ENCODE measurements at places on chromosomes 3 and 15. TPM values are rescaled to one million over a fixed set of nuclear protein-coding genes. Genes with fewer than 3 reads are reported as not detected.

DNA sequence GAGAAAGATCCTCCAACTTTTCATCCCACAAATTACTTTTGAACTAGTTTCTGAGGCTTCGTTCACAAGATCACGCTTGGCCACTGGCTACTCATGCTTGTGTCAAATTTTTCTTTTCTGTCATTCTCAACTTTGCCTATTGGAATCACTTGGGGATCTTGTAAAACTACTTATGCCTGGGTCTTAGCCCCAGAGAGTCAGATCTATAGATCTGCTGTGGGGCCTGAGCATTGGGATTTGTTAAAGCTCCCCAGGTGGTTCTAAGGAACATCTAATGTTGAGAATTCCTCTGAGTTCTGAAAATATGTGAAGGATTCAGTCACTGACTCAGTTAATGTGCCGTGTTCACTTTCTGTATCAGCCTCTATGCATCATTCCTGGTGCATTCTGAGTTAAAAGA lies 71.7 kb upstream of the VGLL3 start:
- DNase-seq, result no peak
- no peaks in the 10 kb centered on the region for H3K36me3 ChIP-seq
- H3K27me3 ChIP-seq, result no peaks in the 10 kb centered on the region
- H3K4me1 ChIP-seq, result no peaks in the 10 kb centered on the region
- no peak overlapping the region for H3K4me3 ChIP-seq

GRCh38 chr3:179446501-179446900 lies 4.8 kb downstream of the GNB4 start:
- DNase-seq, result no peak
- no peak overlapping the region for H3K4me3 ChIP-seq
- H3K27me3 ChIP-seq, result no peaks in the 10 kb centered on the region
- peaks cover 19% of the 10 kb centered on the region for H3K4me1 ChIP-seq
- no peaks in the 10 kb centered on the region for H3K36me3 ChIP-seq

GRCh38 chr3:158471639-158472294 lies 99.2 kb upstream of the MLF1 start:
- H3K27me3 ChIP-seq, result no peaks in the 10 kb centered on the region
- no peak for DNase-seq
- no peak overlapping the region for H3K4me3 ChIP-seq
- no peak overlapping the region for H3K27ac ChIP-seq

Gene CADPS
- total RNA-seq, result 36.6 TPM

DNA sequence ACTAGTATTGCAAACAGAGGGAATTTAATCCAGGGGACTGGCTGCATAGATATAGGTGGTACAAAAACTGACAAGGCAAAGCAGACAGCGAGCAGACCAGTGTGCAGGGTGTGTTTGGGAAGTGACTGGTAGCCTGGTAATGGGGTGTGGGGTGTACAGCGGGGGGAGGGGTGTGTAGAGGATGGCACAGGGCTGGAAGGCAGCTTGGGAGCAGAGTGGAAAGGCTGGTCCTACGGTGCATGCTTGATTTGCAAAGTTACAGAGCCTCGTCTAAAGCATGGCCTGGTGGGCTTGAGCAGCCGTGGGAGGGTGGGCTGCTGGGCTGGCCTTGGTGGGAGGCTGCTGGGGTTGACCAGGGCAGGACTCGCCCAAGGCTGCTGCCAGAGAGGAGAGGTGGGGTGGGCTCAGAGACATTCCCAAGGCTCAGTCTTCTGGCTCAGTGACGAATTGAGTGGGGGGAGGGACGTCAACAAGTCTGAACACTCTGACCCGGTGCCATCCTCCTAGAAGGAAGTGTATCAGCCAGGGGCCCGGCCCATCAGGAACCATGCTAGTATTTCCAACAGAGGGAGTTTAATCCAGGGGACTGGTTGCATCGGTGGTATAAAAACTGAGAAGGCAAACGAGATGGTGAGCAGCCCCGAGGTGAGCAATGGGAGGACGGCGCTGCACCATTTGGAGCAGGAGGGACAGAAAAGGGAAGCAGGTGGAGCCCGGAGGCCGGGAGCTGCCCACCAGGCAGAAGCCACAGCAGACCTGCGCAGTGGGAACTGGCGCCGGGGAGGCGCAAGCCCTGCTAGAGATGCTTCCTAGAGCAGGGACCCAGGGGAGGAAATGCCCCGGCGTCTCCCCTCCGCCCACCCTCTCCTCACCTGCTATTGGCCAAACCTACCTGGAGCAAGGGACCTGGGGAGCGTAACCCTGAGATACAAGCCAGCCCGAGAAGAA lies 29.2 kb downstream of the CPN2 start:
- DNase-seq, result no peak
- no peaks in the 10 kb centered on the region for H3K36me3 ChIP-seq
- no peaks in the 10 kb centered on the region for H3K4me1 ChIP-seq
- H3K27ac ChIP-seq, result no peak overlapping the region
- no peaks in the 10 kb centered on the region for H3K27me3 ChIP-seq

DNA sequence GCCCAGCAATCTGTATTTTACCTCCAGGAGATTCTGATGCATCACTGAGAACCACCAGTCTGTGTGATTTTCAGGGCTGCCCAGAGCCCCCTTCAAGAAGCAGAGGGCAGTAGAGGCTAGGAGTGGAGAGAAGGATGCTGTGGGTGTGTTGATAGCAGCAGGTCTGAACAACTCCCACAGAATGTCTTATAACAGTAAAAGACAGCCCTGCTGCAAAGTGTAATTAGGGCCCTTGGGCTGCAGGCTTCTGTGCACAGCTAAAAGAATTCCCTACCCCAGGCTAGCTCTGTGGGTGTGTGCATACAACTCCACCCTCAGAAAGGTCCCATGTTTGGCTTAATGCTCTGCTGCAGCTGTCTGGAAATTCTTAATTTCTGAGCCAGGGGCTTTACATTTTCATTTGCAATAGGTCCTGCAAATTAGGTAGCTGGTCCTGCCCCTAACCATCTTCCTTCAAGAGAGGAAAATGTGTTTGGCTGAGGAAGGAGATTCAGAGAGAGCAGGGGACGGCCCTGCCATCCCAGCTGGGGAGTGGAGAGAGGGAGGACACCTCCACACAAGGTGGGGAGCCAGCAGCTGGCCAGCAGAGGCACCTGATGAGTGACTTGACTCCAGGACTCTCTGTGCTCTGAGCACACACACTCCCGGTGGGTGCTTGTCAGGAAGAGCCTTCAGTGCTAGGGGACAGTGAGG lies 43.2 kb upstream of the RAB6B start:
- no peak for DNase-seq
- H3K27ac ChIP-seq, result no peak overlapping the region
- peaks cover 11% of the 10 kb centered on the region for H3K4me1 ChIP-seq
- no peak overlapping the region for H3K4me3 ChIP-seq
- H3K36me3 ChIP-seq, result no peaks in the 10 kb centered on the region
- H3K27me3 ChIP-seq, result no peaks in the 10 kb centered on the region

Gene HHLA2
- total RNA-seq, result not detected

GRCh38 chr15:55267401-55268175 lies 22.0 kb downstream of the RAB27A start:
- H3K36me3 ChIP-seq, result peaks cover 6% of the 10 kb centered on the region
- no peak for DNase-seq
- no peaks in the 10 kb centered on the region for H3K4me1 ChIP-seq
- no peak overlapping the region for H3K4me3 ChIP-seq
- H3K27ac ChIP-seq, result no peak overlapping the region
- no peaks in the 10 kb centered on the region for H3K27me3 ChIP-seq

- no peaks in the 10 kb centered on the region for H3K27me3 ChIP-seq
- H3K4me3 ChIP-seq, result no peak overlapping the region
- DNase-seq, result no peak
- H3K4me1 ChIP-seq, result no peaks in the 10 kb centered on the region
- H3K27ac ChIP-seq, result no peak overlapping the region
These were observed 435.3 kb downstream of the TUSC7 start for GRCh38 chr3:117144853-117145252.

DNA sequence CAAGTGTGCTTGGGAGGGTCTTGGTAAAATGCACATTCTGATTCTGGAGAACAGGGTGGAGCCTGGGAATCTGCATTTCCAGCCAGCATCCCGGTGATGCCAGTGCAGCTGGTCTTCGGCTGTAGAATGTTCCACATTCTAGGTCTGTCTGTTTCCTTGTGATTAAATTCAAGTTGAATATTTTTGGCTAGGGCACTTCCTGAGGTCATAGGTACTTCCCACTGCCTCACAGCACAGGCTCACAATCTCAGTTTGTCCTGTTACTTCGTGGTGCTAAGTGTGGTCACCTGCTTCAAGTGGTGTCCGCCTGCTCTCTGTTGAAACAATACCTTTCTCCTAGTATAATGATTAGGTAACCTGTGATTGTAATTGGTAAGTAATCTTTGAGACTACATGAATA lies 40.1 kb downstream of the FLNB start:
- H3K4me1 ChIP-seq, result peaks cover 82% of the 10 kb centered on the region
- DNase-seq, result peak; percentile 47
- no peak overlapping the region for H3K4me3 ChIP-seq
- no peaks in the 10 kb centered on the region for H3K36me3 ChIP-seq
- H3K27ac ChIP-seq, result peak overlapping the region; percentile 67

- peaks cover 100% of the 10 kb centered on the region for H3K36me3 ChIP-seq
- no peak overlapping the region for H3K4me3 ChIP-seq
- H3K4me1 ChIP-seq, result peaks cover 51% of the 10 kb centered on the region
- no peaks in the 10 kb centered on the region for H3K27me3 ChIP-seq
These were observed 9.7 kb downstream of the ZXDC start for GRCh38 chr3:126465928-126466544.

Gene STRIT1
- 0.80 TPM for total RNA-seq

DNA sequence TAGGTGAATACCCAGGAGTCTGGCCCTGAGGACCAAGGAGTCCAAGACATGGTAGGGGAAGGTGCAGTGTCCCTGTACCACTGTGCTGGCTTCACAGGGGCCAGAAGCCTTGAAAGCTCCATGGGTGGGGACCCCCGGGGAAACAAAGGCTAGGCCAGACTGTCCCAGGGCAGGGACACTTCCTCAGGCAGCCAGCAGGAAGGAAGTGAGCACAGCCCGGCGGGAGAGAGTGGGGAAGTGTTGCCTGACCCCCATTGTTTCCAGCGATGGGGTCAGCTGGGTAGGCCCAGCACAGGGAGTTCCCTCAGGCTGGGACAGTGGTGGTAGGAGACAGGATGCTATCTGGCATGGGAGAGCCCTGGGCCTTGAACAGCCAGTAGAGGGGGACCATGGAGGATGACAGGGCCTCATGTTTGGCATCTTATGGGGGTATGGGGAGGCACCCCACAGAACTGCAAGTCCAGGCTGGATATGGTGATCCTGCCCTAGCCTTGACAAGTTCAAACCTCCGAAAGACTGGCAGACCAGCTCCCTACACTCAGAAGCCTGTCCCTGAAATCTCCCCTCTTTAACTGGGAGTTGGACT lies 1.2 kb upstream of the HYAL2 start:
- H3K27me3 ChIP-seq, result no peaks in the 10 kb centered on the region
- H3K36me3 ChIP-seq, result no peaks in the 10 kb centered on the region
- DNase-seq, result peak; percentile 73
- no peak overlapping the region for H3K4me3 ChIP-seq
- peak overlapping the region; percentile 97 for H3K27ac ChIP-seq
- H3K4me1 ChIP-seq, result peaks cover 80% of the 10 kb centered on the region

Gene STARD5
- total RNA-seq, result 0.70 TPM

Gene WHAMM
- 6.0 TPM for total RNA-seq

DNA sequence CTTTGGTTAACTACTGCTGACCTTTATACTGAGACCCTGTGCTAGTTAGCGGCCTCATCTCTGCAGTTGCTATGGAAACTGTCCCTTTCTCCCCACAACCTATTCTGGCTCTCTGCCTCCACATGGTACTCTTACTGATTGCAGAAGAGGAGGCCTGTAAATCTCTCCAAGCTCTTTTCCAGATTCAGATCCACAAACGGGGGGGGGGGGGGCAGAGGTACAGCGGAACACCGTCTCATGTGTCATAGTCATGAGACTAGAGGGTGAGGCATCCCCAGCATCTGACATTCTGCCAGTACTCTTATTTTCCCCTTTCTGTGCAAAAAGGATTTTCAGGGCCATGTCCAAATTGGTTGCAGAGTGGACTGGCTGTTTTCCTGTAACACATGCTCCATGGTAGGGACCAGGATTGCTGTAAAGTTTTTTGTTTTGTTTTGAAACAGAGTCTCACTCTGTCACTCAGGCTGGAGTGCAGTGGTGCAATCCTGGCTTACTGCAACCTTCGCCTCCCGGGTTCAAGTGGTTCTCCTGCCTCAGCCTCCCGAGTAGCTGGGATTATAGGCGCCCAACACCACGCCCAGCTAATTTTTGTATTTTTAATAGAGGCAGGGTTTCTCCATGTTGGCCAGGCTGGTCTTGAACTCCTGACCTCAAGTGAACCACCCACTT lies 8.3 kb upstream of the MAP1A start:
- DNase-seq, result no peak
- no peaks in the 10 kb centered on the region for H3K36me3 ChIP-seq
- H3K27ac ChIP-seq, result peak overlapping the region; percentile 88
- H3K27me3 ChIP-seq, result no peaks in the 10 kb centered on the region
- H3K4me1 ChIP-seq, result peaks cover 17% of the 10 kb centered on the region

Gene SLC51B
- total RNA-seq, result not detected

Gene SLCO2A1
- 4.9 TPM for total RNA-seq

Gene ITGB5
- 113 TPM for total RNA-seq

GRCh38 chr3:139559541-139559940 lies 20.0 kb upstream of the RBP1 start:
- no peak for DNase-seq
- H3K36me3 ChIP-seq, result no peaks in the 10 kb centered on the region
- H3K4me3 ChIP-seq, result no peak overlapping the region
- no peaks in the 10 kb centered on the region for H3K4me1 ChIP-seq
- H3K27ac ChIP-seq, result no peak overlapping the region

GRCh38 chr3:10284496-10284895 lies 8.3 kb downstream of the GHRL start:
- H3K27me3 ChIP-seq, result no peaks in the 10 kb centered on the region
- peaks cover 84% of the 10 kb centered on the region for H3K36me3 ChIP-seq
- H3K27ac ChIP-seq, result no peak overlapping the region
- H3K4me1 ChIP-seq, result no peaks in the 10 kb centered on the region
- H3K4me3 ChIP-seq, result no peak overlapping the region
- no peak for DNase-seq

Gene MRPS11
- total RNA-seq, result 72.6 TPM

DNA sequence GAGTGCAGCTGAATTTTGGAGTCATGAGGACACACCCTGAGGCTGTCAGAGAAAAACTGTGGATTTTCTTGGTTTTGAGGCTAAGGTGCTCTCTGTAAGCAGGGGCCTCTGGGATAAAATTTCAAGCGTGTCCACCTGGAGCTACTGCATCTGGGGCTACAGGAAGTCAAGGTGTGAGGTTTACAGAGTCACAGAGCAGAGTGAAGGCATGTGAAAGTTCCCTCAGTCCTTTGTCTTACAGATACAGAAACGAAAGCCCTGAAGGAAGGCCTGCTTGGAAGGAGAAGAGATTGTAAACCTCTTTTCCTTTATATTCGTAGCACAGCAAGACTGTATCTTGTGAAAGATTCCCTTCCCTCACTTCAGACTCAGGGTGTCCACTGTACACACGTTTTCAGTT lies 138.6 kb downstream of the OPA1 start:
- H3K27me3 ChIP-seq, result peaks cover 9% of the 10 kb centered on the region
- no peak overlapping the region for H3K27ac ChIP-seq
- no peak for DNase-seq
- no peaks in the 10 kb centered on the region for H3K4me1 ChIP-seq
- H3K4me3 ChIP-seq, result no peak overlapping the region
- no peaks in the 10 kb centered on the region for H3K36me3 ChIP-seq

- no peaks in the 10 kb centered on the region for H3K27me3 ChIP-seq
- peak; percentile 49 for DNase-seq
- H3K36me3 ChIP-seq, result no peaks in the 10 kb centered on the region
- peak overlapping the region; percentile 99 for H3K27ac ChIP-seq
- H3K4me1 ChIP-seq, result peaks cover 34% of the 10 kb centered on the region
These were observed 3.0 kb downstream of the INKA1 start for GRCh38 chr3:49805897-49806701.

Gene BBX
- total RNA-seq, result 34.3 TPM

GRCh38 chr15:65307978-65308377 lies 3.5 kb downstream of the RNU5B-1 start:
- H3K4me1 ChIP-seq, result peaks cover 11% of the 10 kb centered on the region
- H3K4me3 ChIP-seq, result no peak overlapping the region
- H3K27me3 ChIP-seq, result no peaks in the 10 kb centered on the region
- no peaks in the 10 kb centered on the region for H3K36me3 ChIP-seq

Data from heart right ventricle (tissue), 16 donors.